ENCODE measurements at places on chromosomes 2 and 18.

- no peak for DNase-seq
Observed at GRCh38 chr2:143229411-143229810, 100.2 kb downstream of the ARHGAP15 start.

GRCh38 chr18:77634494-77634893 lies 384.8 kb downstream of the GALR1 start:
- no peak for DNase-seq

DNA sequence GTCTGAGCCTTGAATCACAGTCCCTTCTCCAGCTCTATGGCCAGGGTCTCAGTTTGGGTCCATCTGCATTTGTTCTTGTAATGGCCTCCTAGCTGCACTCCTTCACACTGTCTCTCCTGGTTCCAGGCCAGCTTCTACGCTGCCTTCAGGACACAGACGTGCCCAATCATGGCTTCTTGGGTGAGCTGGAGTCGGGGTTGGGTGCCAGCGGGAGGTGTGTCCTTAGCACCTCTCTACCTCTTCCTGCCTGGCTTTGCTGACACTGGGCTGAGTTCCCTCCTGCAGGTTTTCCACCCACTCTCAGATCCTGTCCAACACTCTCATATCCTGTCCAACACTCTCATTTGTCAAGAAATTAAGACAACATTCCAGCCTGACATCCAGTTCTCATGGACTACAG lies 9.6 kb downstream of the TRPM8 start:
- peak; percentile 20 for DNase-seq

- DNase-seq, result peak; percentile 3
Observed at GRCh38 chr18:33372442-33372841, 68.1 kb downstream of the CCDC178 start.

GRCh38 chr2:110834134-110834827 lies 101.9 kb downstream of the ACOXL start:
- no peak for DNase-seq

GRCh38 chr2:18067588-18068384 lies 189.3 kb downstream of the KCNS3 start:
- no peak for DNase-seq

Measured in astrocyte (in vitro differentiated cells and primary cell).